ENCODE measurements at places on chromosomes 12 and 14.

DNA sequence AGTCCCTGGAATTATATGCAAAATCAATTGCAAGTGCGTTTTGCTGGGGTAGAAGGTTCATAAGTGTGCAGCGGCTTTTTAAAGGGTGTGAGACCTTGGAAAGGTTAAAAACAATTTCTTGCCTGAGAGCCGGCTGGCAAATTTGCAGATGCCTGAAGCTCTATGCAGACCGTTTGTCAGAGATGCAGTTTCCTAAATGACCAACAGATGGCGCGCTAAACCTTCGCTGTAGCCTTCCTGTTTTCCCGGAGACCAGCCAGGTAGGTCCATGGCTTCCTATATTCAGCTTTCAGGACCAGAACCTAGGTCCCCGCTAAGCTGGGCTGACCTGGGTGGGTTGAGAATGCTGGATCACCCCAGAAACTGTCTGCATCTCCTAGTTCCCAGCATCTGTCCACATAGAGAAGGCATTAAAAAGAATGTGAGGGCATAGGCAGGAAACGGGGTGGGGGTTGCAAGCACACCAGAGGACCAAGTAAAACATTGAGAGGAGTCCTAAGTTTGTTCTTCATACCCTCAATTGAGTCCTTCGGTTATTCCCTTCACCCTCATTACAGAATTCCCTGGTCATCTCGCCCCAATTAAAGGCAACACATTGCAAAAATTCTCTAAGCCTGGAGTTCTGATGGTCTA lies 5.7 kb upstream of the NOS1 start:
- peak; percentile 81 for DNase-seq

- peak; percentile 58 for DNase-seq
These were observed 31.4 kb downstream of the SSPN start for GRCh38 chr12:26226629-26227360.

DNA sequence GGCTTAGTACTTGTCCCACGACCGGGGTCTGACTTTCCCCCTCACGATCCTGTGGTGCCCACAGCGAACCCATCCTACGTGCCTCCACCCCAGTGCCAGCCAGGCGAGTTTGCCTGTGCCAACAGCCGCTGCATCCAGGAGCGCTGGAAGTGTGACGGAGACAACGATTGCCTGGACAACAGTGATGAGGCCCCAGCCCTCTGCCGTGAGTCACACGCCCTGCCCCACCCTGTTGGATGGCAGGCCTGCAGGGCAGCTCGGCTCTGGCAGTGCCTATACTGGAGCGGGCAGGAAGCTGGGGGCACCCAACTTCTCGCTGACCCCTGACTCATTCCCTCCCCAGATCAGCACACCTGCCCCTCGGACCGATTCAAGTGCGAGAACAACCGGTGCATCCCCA lies 18.3 kb upstream of the LRP1-AS start:
- no peak for DNase-seq

DNA sequence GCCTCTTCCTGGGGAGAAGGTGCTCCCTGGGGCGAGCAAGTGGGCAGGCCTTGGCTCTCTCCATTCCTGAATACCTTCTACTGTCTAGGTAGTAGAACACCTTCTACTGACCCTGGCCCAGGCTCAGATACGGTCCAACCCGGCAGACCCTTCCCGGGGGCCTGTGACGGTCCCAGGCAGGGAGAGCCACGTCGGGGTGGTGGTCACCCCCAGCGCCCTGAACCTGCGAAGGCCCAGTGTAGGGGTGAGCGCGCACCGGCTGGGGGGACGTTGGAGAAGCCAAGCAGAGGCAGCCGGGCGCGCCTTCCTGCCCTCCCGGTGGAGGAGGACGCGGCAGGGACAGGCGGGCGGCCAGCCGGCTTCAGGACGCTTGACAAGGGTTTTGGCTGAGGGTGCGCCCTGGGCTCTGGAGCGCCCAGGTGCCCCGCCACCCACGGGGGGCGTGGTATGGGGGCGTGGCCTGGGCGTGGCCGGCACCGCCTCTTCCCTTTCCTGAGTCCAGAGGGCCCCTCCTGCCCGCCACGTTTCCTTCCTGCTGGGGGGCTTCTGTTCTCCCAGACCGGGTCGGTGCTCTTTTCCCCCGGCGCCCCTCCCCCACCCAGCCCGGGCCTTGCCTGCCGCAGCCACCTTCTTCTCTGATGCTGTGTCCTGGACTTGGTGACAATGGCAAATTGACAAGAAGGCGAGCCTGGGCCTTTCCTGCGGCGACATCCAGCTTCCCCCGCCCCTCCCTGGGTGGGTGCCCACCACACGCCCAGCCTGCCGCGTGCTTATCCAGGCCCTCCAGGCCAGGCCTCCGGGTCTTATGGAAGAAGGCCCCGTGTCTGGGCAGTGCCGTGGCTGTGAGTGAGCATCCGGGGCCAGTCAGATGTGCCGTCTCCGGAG lies 24.5 kb upstream of the PPP1R13B start:
- no peak for DNase-seq

DNA sequence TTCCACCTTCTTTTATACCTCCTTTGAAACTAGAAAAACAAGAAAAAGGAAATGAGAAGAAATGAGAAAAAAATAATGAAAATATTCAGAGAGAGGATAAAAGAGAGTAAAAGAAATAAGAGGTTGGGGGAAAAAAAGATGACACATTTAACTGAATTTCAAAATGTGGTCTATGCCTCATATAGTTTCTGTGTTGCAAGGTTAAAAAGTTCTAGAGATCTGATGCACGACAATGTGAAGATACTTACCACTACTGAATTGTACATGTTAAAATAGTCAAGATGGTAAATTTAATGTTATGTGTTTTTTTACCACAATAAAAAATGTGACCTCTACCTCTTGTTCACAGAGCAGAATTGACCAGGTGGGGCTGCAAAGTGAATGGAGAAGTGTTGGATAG lies 314.8 kb upstream of the OR4E1 start:
- no peak for DNase-seq

GRCh38 chr12:72406111-72406510 lies 133.9 kb downstream of the TRHDE start:
- no peak for DNase-seq

GRCh38 chr12:51505360-51506105 lies 80.9 kb downstream of the SLC4A8 start:
- DNase-seq = no peak

DNA sequence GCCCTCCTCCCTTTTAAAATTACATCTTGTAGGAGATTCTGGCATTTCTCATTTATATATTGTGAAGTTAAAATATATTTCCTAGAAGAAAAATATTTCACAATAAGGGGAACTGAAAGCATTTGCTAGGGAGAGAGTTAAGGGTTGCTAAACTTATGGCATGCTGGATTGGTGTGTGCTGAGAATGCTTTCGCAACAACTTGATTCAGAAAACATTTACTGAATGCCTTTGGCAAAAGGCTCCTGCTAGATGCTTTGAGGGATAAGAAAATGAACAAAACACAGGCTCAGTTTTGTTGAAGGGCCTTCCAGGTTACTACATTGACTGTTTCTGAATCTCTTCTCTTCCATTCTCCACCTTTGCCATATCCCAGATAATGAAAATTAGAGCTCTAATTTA lies 67.5 kb downstream of the DIP2B start:
- no peak for DNase-seq

GRCh38 chr12:119742700-119743099 lies 74.8 kb downstream of the PRKAB1 start:
- DNase-seq = no peak

GRCh38 chr14:37027188-37027824 lies 145.1 kb downstream of the SLC25A21 start:
- no peak for DNase-seq
